ENCODE measurements at places on chromosomes 11 and 22. TPM values are rescaled to one million over a fixed set of nuclear protein-coding genes. Genes with fewer than 3 reads are reported as not detected.

Gene USP2
- 0.38 TPM for total RNA-seq

Gene PLA2G3
- total RNA-seq, result not detected

Gene COMT
- 403 TPM for total RNA-seq

Gene OR52E8
- total RNA-seq, result not detected

Gene OR51B5
- total RNA-seq, result 0.28 TPM

Gene ARHGEF17
- total RNA-seq, result 42.0 TPM
